ENCODE measurements at places on chromosomes 6 and 20.
A peak's percentile ranks its signal among the peaks of the same experiment; 100 is the strongest.

DNA sequence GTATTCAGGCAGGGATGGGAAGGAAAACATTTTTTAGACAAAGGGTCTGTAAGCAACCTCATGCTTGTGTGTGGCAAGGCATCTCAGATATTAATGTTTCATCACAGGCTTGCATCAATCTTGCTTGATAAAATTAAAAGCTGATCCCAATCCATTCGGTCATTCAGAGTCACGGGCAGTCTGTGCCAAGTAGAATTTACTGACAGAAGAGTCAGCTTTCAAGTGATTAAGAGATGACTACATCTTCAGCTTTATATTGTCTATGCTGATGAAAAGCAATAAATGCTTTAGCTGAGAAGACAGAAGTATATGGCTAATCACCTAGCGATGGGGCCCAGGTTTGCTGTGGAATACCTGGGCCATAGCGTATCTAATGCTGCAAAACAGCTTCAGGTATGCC lies 3.5 kb downstream of the PLEKHG1 start:
- DNase-seq: no peak

DNA sequence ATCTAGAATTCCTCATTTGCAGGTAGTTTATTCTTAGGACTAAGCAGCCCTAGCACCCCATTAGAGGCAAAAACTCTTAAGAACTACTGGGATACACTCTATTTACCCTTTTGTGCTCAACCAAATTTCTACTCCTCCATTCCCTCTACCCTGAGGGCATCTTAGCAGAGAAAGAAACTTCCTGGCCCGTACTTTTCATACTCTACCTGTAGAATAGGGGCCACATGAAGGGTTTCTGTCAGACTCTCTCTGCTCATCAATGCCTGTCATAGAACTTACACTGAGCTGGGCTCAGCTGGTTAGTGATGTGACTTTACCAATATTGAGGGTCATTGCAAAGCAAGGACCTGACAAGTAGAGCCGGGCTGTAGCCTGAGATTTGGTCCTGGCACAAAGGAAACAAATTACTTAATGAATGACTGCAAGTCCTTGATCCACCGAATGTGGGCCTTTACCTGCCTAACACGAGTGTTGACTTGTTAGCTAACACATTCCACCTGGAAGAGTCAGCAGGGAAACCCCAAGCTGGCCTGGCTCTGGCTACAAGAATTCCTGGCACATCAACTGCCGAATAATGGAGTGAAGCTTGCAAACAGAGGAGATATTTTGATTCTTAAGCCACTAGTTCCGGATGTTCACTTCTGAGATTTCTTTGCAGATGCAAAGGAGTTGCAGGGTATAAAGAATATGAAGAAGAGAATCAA lies 280.5 kb upstream of the JAG1 start:
- DNase-seq: no peak

DNA sequence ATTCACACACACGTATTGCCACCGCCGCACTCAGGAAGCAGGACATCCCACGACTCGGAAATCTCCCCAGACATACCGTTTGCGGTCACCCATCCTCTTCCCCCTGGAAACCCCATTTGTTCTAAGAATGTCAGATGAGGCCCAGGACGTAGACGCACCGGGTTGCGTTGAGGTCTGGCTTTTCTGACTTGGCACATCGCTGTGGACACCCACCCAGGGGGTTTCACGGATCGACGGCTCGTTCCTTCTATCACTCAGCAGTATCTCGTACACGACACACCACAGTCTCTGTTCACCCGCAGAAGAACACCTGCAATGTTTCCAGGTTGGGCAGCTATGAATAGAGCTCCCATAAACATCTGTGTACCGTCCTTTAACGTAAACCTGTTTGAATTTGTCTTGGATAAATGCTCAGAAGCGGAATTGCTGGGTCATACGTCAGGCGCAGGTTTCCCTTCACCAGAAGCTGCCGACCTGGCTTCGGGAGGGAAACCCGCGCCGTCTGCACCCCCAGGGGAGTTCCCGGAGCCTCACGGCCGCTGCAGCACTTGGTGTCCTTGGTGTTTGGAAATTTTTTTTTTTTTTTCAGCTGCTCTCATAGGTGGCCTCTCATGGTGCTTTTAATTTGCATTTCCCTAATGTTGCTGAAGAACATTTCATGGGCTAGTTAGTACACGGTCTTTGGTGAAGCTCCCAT lies 9.3 kb upstream of the EEF1A2 start:
- no peak for DNase-seq

- DNase-seq: peak; percentile 37
These were observed 26.3 kb downstream of the HECA start for GRCh38 chr6:139161169-139161568.

DNA sequence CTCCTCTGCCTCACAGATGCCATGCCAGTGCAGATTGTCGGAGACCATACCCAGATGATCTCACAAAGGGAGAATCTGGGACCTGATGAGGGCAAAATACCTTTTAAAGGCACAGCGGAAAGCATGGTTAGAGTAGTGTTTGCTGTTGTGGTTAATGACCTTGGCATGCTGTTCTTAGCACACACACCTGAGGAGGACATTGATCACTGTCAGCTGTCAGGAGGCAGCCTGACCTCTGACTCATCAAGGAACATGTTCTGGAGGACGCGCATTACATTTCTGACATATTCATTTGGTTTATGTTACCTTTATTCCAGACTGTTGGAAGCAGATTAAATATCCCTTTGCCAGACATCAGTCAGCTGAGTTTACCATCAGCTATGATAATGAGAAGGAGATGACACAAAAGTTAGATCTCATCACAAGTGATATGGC lies 57.1 kb downstream of the GOPC start:
- no peak for DNase-seq

- DNase-seq: peak; percentile 85
These were observed 44.6 kb downstream of the TAF4 start for GRCh38 chr20:62020935-62021701.

DNA sequence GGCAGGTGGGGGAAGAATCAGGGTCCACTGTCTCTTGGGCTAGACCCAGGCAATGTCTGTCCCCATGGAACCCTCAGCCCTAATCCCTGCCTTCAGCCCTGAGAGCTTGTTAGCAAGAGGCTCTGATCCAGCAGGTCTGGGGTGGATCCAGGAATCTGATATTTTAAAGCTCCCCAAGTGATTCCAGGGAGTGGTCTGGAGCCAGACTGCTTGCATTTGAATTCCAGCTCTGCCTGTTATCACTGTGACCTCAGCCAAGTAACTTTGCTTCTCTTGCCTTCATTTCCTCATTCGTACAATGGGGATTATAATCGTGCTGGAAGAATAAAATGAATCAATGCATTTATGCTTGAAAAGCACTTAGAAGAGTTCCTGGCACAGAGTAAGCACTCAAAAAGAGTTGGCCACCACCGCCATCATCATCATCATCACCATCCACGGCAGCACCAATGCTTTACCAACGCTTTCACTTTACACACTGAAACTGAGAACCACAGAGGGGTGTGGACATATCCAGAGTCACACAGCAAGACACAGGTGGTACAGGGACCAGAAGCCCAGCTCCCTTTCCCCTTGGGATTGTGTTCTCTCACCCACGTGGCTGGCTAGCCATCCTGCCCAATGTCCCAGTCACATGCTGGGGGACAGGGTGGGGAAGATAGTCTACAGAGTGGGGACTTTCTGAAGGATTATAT lies 75.7 kb upstream of the RALY start:
- DNase-seq: peak; percentile 32

DNA sequence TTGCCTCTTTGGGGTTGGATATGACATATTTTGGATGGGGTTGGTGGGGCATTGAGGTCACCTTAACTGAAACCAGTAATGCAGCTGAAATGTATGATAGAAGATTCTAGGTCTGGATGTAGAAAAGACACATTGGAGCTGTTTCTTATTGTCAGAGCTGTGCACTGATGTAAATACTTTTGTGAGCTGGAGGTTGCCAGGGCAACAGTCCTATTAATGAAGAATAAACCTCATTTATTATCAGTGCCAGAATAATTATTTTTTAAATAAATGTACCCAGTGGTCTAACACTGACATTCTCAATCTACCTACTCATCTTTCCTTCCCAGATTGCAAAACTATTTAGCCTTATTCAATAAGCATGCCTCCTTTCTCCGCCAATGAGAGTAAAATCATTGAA lies 57.0 kb downstream of the CAP2 start:
- no peak for DNase-seq

- DNase-seq: peak; percentile 20
These were observed 542 bp downstream of the USP49 start for GRCh38 chr6:41894366-41895299.

GRCh38 chr6:25014791-25015560 lies 79.2 kb upstream of the RIPOR2 start:
- peak; percentile 67 for DNase-seq

GRCh38 chr6:15073883-15074465 lies 171.9 kb upstream of the JARID2 start:
- DNase-seq: no peak

- no peak for DNase-seq
These were observed 114.5 kb downstream of the SYCP2 start for GRCh38 chr20:59818911-59819310.
